ENCODE measurements at places on chromosomes 4 and X. TPM values are rescaled to one million over a fixed set of nuclear protein-coding genes. Genes with fewer than 3 reads are reported as not detected.

EMCN gene
- total RNA-seq: not detected

SPANXA2 gene
- total RNA-seq: not detected

TRIM61 gene
- total RNA-seq: 0.64 TPM

PLAC8 gene
- total RNA-seq: 0.68 TPM

GPRASP3 gene
- total RNA-seq: 5.2 TPM

CLNK gene
- not detected for total RNA-seq

ZBTB49 gene
- 4.1 TPM for total RNA-seq

UGT2A1 gene
- not detected for total RNA-seq

DTHD1 gene
- total RNA-seq: 0.36 TPM

ZNF732 gene
- 0.68 TPM for total RNA-seq

SRPX gene
- 3.8 TPM for total RNA-seq

TBC1D9 gene
- total RNA-seq: 27.7 TPM

CT45A10 gene
- total RNA-seq: not detected

CFI gene
- total RNA-seq: not detected

GLUD2 gene
- total RNA-seq: 0.93 TPM

GATA1 gene
- total RNA-seq: not detected

PNMA3 gene
- not detected for total RNA-seq

ZNF157 gene
- 0.07 TPM for total RNA-seq

ARR3 gene
- total RNA-seq: not detected

LRIT3 gene
- under 0.01 TPM for total RNA-seq

PDGFC gene
- 51.3 TPM for total RNA-seq

VCX2 gene
- total RNA-seq: not detected

NAP1L3 gene
- total RNA-seq: not detected

SMAD1 gene
- 32.0 TPM for total RNA-seq

ADAMTS3 gene
- total RNA-seq: 0.78 TPM

SSX4B gene
- not detected for total RNA-seq

SH3D19 gene
- total RNA-seq: 24.1 TPM

S100P gene
- 19.9 TPM for total RNA-seq

GYPA gene
- total RNA-seq: not detected

SETD7 gene
- total RNA-seq: 76.9 TPM

SMIM14 gene
- 22.6 TPM for total RNA-seq

SLC9B1 gene
- 0.14 TPM for total RNA-seq

MXRA5 gene
- 0.34 TPM for total RNA-seq

EGF gene
- 2.7 TPM for total RNA-seq

MORC4 gene
- 45.1 TPM for total RNA-seq

L1CAM gene
- 2.1 TPM for total RNA-seq

IL13RA2 gene
- 1.1 TPM for total RNA-seq

ASB9 gene
- not detected for total RNA-seq

ANAPC4 gene
- 24.5 TPM for total RNA-seq

ADGRA3 gene
- total RNA-seq: 37.6 TPM

MMRN1 gene
- under 0.01 TPM for total RNA-seq

MED14 gene
- 27.5 TPM for total RNA-seq

SLITRK4 gene
- total RNA-seq: not detected

GPC4 gene
- 0.34 TPM for total RNA-seq

AREG gene
- total RNA-seq: 714 TPM

STATH gene
- total RNA-seq: not detected

NKAP gene
- 5.8 TPM for total RNA-seq

SLIT2 gene
- 0.43 TPM for total RNA-seq

EFHC2 gene
- total RNA-seq: 0.36 TPM

RAI2 gene
- 0.07 TPM for total RNA-seq

GAGE1 gene
- not detected for total RNA-seq

MAGEA4 gene
- total RNA-seq: not detected

F9 gene
- not detected for total RNA-seq

MAGEB5 gene
- total RNA-seq: not detected

ZNF630 gene
- 3.6 TPM for total RNA-seq

NEUROG2 gene
- total RNA-seq: not detected

PCDH18 gene
- total RNA-seq: 0.21 TPM

SPANXN3 gene
- total RNA-seq: not detected

DNAAF6 gene
- total RNA-seq: not detected
